ENCODE measurements at places on chromosomes 12 and 14.

DNA sequence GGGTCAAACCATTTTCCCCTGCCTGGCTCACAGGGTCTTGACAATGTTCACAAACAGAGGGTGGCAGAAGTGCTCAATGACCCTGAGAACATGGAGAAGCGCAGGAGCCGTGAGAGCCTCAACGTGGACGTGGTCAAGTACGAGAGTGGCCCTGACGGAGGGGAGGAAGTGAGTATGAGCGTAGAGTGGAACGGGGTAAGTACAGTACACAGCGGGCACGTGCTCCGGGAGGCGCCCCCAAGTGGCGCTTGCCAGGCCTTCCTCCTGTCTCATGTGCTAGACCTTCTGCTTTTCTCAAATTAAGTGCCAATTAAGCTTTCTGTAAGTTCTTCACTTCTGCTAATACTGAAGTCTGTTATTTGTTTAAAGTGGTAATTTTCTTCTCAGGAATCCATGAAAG, 35.9 kb downstream of the XRCC3 start:
- no peak for DNase-seq

GRCh38 chr14:64979336-64980074, 7.2 kb upstream of the FNTB start:
- no peak for DNase-seq

GRCh38 chr14:74008843-74009499, 10.1 kb downstream of the ENTPD5 start:
- DNase-seq = no peak

GRCh38 chr12:127273626-127274025, 993.3 kb upstream of the TMEM132C start:
- no peak for DNase-seq

DNA sequence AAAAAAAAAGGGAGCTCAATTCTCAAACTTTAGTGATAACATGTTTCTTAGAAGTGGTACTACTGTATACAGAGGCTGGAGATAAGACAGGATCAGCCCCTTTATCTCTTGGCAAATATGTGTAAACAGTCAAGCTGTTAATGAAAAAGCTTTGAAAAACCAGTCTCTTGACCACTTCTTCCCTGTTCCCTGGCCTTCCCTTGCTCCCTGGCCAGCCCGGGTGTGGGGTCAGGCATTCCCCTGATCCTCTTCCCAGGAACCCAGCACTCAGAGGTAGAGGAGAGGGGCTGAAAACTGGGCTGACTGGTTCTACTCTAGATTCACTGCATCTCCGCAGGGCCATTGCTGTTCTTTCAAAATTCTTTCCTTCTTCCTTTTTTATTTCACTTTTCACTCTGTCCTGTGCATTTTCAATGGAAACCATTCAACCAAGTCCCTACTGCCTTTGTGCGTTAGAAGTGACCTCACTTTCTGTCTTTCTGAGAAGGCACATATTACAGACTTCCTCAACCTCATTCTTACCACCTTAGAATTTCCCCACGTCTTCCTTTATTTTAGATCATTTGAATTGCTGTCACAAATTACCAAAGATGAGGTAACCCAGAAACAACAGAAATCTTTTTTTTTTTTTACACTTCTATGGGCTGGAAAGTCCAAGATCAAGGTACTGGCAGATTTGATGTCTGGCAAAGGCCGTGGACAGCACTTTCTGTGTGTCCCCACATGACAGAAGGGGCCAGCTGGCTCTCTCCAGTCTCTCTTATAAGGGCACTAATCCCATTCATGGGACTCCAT, 5.7 kb downstream of the GNG2 start:
- no peak for DNase-seq

- no peak for DNase-seq
Observed at GRCh38 chr14:102201353-102201738, 61.6 kb downstream of the WDR20 start.

GRCh38 chr14:101950516-101951215, 13.7 kb upstream of the DYNC1H1 start:
- DNase-seq = no peak

GRCh38 chr12:49057888-49058287, 2.7 kb downstream of the KMT2D start:
- no peak for DNase-seq

DNA sequence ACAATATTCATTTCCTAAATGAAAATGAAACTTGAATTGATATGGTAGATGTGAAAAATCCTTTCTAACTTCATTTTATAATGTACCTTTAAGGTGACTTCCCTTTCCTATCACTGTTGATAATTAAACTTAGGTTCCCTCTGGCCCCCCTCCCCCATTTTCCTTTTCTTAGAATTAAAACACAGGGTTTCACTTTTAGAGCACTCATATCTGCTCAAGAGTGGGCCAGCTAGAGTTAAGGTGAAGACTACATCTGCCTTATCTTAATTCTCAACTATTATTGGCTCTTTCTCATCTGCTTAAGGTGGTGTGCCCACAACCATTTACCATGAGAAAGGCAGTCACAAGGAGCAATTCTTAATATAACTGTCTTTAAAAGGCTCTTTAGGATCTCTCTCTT, 49.7 kb downstream of the LIN52 start:
- DNase-seq = no peak

Measured in ascending aorta (tissue), 2 donors.